GM12878 (cell line): ENCODE measurements at places on chromosomes 2 and 18. TPM values are rescaled to one million over a fixed set of nuclear protein-coding genes. Genes with fewer than 3 reads are reported as not detected.

DNA sequence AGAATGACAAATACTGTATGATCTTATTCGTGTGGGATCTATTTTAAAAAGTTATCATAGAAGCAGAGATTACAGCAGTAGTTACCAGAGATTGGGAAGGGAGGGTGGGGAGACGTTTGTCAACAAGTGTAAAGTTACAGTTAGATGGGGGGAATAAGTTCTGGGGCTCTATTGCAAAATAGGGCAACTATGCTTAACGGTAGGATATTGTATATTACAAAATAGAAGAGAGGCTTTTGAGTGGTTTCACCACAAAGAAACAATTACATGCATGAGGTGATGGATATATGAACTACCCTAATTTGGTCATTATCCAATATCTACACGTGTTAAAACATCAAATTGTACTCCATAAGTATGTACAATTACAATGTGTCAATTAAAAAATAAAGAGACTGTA, 123.4 kb upstream of the NOSTRIN start:
- H3K4me1 ChIP-seq = no peaks in the 10 kb centered on the region
- DNase-seq = no peak
- H3K36me3 ChIP-seq = no peaks in the 10 kb centered on the region; the same call in 1 of the 2 replicates
- H3K27ac ChIP-seq = no peak overlapping the region

GRCh38 chr2:225670111-225670974, 270.8 kb downstream of the NYAP2 start:
- no peak for DNase-seq
- no peaks in the 10 kb centered on the region for H3K36me3 ChIP-seq
- H3K27ac ChIP-seq = no peak overlapping the region
- H3K4me1 ChIP-seq = no peaks in the 10 kb centered on the region
- no peaks in the 10 kb centered on the region for H3K27me3 ChIP-seq

DNA sequence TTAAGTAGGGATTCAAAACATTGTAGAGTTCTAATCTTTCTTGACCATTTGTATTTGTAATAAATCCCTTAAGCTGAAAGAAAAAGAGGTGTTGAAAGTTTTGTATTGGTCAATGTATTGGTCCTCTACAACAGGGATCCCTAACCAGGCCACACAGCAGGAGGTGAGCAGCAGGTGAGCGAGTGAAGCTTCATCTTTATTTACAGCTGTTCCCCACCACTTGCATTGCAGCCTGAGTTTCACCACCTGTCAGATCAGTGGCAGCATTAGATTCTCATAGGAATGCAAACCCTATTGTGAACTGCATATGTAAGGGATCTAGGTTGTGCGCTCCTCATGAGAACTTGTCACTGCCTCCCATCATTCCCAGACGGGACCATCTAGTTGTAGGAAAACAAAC, 715.7 kb upstream of the NXPH2 start:
- H3K4me3 ChIP-seq = no peak overlapping the region
- no peak for DNase-seq
- H3K4me1 ChIP-seq = no peaks in the 10 kb centered on the region
- no peaks in the 10 kb centered on the region for H3K27me3 ChIP-seq
- no peak overlapping the region for H3K27ac ChIP-seq
- no peaks in the 10 kb centered on the region for H3K36me3 ChIP-seq

DNA sequence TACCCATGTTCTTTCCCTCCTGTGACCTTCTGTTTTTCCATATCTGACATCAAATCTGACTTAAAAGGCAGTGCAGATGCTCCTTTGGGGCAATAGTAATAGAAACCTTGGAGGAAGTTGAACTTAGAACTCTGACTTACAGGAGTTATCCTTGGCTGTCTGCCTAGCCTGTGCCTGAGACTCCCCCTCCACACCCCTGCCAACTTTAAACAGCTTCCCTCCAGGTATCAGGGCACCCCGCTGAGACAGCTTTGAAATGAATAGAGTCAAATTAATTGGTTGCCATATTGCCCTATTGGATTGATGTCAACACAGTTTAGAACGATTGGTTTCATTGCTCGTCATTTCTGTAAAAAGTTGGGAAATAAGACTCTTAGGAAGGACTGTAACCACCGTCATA, 322.0 kb downstream of the PRKCE start:
- peak overlapping the region; percentile 80 for H3K27ac ChIP-seq
- no peak for DNase-seq
- peaks cover 30% of the 10 kb centered on the region for H3K4me1 ChIP-seq

The GPR75 gene
- polyA plus RNA-seq = 0.10 TPM in 1 of 2 replicates, not detected in the other

DNA sequence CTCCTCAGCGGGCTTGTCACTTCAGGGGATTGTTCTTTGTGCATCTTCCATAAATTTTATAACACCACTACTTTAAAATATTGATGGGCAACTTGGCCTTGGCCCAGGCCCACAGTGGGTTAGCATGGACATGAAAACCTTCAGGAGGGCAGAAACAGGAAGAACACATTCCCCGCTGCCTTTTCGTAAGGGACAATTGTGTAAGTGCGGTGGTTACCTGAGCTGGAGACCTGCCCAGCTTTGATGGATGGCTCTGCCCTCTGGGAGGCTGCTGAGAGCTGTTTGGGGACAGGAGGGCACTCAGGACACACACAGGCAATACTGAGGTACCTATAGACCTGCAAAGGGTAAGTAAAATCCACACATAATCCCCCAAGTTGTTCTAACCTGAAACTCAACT, 46.8 kb downstream of the FECH start:
- H3K36me3 ChIP-seq = no peaks in the 10 kb centered on the region
- H3K4me1 ChIP-seq = no peaks in the 10 kb centered on the region
- no peak overlapping the region for H3K4me3 ChIP-seq
- DNase-seq = no peak
- H3K27ac ChIP-seq = no peak overlapping the region
- H3K27me3 ChIP-seq = no peaks in the 10 kb centered on the region

DNA sequence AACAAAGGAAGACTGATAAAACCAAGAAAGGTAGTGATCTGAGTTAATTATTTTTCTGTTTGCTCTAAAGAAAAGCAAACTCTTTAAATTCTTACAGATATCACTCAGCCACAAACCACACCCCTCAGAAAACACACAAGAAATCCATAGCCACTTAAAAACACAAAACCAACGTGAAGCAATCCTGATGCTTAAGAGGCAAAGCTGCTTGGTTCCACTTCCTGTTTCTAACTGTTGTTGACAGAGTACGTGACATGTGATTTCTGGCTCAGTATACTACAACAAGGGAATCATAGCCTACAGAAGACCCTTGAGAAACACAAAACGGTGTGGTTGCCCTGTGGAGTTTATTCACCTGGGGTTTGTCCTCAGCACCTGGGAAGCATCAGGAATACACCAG, 240.9 kb upstream of the APCDD1 start:
- no peak overlapping the region for H3K27ac ChIP-seq
- peak; percentile 41 for DNase-seq
- H3K4me3 ChIP-seq = no peak overlapping the region
- no peaks in the 10 kb centered on the region for H3K4me1 ChIP-seq

DNA sequence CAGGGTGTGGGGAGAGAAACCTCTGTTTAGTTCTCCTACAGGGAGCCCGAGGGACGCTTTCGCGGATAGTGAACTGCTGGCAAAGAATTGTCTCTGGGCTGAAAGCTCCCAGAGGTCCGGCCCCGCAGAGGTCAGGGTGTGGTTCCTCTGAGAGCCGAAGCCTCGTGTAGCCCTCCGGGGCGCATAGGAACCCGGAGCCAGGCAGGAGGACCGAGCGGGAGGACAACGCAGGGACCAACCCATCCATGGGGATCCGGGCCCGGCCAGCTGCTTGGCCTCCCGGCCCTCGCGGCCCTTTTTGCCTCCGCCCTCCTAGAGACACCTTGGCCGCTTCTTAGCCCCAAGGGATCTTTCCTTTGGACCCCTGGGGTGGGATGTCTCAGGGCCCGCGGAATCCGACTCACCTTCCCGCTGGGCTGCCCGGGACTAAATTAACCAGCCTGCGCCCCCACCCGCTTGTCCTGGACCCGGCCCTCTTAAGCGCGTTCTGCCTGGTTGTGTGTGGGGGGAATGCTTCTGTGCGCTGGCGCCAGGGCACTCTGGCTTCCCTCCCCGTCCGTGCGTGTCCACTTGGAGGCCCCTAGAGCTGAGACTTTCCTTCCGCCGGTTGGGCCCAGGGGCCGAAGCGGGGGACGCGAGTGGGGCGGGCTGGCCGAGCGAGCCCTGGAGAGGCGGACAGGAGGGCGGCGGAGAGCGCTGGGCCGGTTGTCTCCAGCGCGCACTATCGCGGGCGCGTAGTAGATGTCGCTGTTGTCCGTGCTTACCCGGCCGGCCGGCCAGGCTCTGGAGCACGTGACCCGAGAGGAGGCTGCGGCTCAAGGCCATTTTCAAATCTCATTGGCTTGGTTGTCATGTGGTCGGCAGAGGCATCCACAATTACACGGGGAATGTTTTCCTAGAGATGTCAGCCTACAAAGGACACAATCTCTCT, at the start of gene HOXD10:
Gene HOXD10 (plus strand): TSS at position 896 of the 931 bp plus-strand sequence. CDS start 56 bp downstream, outside the sequence.
- DNase-seq = no peak
- peaks cover 11% of the 10 kb centered on the region for H3K27me3 ChIP-seq
- no peaks in the 10 kb centered on the region for H3K36me3 ChIP-seq
- no peak within 1 kb of the TSS for H3K4me3 ChIP-seq
- H3K27ac ChIP-seq = no peak within 1 kb of the TSS

The FOXI3 gene
- not detected in 2 replicates for polyA plus RNA-seq

DNA sequence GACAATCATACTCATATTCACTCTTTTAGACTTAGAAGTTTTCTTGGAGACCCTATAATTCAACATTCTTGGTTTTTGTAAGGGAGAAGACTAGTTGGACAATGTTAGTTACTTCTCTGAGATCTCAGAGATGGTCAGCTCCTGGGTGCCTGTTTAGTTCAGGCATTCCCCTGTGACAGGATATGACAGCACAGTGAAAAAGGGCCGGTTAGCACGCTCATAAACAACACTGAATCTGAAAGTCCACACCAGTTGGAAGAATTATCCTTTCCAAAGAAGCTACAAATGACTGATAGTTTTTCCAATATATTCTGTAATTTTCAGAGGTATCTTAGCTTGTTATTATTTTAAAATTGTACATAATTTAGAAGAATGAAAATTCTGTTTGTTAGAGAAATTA, 75.7 kb downstream of the ADAM23 start:
- H3K4me1 ChIP-seq = no peaks in the 10 kb centered on the region
- H3K4me3 ChIP-seq = no peak overlapping the region
- no peaks in the 10 kb centered on the region for H3K27me3 ChIP-seq
- H3K27ac ChIP-seq = no peak overlapping the region

The ADGRF3 gene
- 1.4 and 1.5 TPM in 2 replicates for polyA plus RNA-seq

The ACADL gene
- not detected in 2 replicates for polyA plus RNA-seq

DNA sequence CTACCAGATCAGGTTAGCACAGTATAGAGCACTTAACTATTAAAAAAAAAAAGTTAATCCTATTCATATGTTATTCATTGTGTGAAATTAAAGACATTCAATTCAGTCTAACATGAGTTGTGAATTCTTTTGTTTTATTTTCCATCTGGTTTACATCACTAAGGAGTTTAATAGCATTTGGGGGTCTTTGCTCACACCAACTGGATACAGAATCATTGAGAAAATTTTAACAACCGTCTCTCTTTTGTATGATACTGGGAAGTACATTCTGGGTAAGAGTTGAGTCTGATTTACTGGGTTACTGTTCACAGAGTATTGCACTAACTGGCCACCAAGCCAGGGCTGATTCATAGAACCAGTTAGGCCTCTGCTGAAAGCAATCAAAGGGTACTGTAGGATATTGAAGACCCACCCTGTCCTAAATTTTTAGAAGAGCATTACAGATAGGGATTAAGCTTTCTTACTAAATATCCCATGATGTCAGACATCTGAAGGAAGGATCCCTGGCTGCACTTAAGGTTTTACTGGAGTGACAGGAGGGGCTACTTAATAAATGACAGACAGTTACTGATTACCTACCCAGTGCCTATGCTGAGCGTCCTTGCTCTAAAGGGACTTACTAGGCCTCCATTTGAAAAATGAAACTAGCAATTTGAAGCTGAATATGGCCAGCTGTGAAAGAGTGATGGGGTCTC, 387.9 kb downstream of the SETBP1 start:
- no peak for DNase-seq
- H3K36me3 ChIP-seq = no peaks in the 10 kb centered on the region; the same call in 1 of the 2 replicates
- H3K27ac ChIP-seq = no peak overlapping the region
- H3K4me3 ChIP-seq = no peak overlapping the region
- no peaks in the 10 kb centered on the region for H3K27me3 ChIP-seq

- H3K27me3 ChIP-seq = no peaks in the 10 kb centered on the region
- H3K27ac ChIP-seq = no peak overlapping the region
- no peaks in the 10 kb centered on the region for H3K36me3 ChIP-seq
- H3K4me1 ChIP-seq = peaks cover 8% of the 10 kb centered on the region
- H3K4me3 ChIP-seq = no peak overlapping the region
These were observed 154.5 kb upstream of the RASGRP3 start for GRCh38 chr2:33321876-33322483.

The HOXD13 gene
- polyA plus RNA-seq = not detected in 2 replicates
